ENCODE measurements at places on chromosomes 12 and 14.

DNA sequence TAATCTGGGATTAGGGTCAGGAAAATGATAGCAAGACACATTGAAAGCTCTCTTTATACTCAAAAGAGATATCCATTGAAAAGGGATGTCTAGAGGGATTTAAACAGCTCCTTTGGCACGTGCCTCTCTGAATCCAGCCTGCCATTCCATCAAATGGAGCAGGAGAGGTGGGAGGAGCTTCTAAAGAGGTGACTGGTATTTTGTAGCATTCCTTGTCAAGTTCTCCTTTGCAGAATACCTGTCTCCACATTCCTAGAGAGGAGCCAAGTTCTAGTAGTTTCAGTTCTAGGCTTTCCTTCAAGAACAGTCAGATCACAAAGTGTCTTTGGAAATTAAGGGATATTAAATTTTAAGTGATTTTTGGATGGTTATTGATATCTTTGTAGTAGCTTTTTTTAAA lies 25.4 kb upstream of the PLEKHD1 start:
- DNase-seq = no peak

GRCh38 chr12:69986114-69986513 lies 161.1 kb downstream of the MYRFL start:
- DNase-seq = no peak

DNA sequence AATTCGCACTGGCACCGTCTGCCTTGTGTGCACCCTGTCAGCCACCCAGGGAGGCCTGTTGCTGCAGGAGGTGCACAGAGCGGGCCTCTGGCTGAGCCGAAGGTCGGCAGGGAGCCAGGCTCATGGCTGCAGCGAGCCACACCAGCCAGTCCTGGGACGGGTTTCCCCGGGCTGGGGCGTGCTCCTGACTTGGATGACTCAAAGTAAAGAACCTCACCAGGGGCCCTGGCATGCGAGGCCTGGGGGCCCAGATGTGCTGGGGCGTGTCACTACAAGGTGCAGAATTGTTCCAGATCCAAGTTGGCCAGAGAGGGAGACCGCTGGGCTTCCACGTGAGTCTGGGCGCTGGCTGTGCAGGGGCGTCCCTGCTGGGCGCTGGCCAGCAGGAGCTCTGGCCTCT lies 34.5 kb downstream of the FBRSL1 start:
- no peak for DNase-seq

- DNase-seq = no peak
Measured at GRCh38 chr12:5996459-5996858, 51.4 kb upstream of the ANO2 start.

- no peak for DNase-seq
Measured at GRCh38 chr14:74275241-74275841, 27.4 kb downstream of the ABCD4 start.

GRCh38 chr12:89299931-89300330 lies 52.4 kb downstream of the DUSP6 start:
- no peak for DNase-seq

- no peak for DNase-seq
Measured at GRCh38 chr14:94598816-94599655, 13.2 kb upstream of the SERPINA3 start.

- no peak for DNase-seq
Measured at GRCh38 chr14:88479574-88479987, 75.2 kb downstream of the PTPN21 start.

DNA sequence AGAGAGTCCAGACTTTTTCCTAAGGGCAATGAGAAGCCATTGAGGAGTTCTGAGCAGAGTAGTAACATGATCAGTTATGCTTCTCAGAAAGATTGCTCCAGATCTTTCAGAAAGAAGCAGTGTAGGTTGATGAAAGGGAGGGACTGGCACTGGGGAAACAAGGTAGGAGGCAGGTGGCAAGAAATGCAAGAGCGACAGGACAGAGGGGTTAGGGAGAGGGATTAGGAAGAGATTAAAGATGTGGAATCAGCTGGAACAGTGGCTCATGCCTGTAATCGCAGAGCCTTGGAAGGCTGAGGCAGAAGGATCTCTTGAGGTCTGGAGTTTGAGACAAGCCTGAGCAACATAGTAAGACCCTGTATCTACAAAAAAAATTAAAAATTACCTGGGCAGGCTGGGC lies 3.4 kb downstream of the CDCA3 start:
- no peak for DNase-seq

GRCh38 chr14:42110167-42110566 lies 503.5 kb downstream of the LRFN5 start:
- DNase-seq = no peak

DNA sequence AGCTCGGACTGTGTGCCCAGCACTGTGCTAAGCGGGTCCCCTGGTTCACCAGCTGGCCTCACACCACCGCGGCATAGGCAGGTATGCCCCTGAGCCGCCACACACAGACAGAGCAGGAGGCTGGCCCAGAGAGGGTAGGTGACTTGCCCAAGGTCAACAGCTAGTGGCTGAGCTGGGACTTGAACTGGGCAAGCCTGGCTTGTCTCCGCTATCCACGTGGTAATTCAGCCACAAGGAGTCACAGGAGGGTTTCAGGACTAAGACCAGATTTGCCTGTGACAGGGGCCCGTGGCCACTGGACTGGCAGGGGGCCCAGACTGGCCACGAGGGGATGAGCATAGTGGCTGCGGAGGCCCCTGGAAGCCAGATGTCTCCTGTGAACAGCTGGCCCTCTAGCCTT lies 47.7 kb downstream of the NCOR2 start:
- DNase-seq = no peak

DNA sequence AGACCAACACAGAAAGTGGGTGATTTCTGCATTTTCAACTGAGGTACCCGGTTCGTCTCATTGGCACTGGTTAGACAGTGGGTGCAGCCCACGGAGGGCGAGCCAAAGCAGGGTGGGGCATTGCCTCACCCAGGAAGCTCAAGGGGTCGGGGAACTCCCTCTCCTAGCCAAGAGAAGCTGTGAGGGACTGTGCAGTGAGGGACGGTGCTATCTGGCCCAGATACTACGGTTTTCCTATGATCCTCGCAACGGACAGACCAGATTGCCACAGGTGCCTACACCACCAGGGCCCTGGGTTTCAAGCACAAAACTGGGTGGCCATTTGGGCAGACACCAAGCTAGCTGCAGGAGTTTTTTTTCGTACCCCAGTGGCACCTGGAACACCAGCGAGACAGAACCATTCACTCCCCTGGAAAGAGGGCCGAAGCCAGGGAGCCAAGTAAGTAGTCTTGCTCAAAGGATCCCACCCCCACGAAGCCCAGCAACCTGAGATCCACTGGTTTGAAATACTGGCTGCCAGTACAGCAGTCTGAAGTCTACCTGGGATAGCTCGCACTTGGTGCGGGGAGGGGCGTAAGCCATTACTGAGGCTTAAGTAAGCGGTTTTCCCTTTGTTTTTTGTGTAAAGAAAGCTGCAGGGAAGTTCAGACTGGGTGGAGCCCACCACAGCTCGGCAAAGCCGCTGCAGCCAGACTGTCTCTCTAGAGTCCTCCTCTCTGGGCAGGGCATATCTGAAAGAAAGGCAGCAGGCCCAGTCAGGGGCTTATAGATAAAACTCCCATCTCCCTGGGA lies 25.5 kb upstream of the NAA30 start:
- DNase-seq = no peak

GRCh38 chr14:100054316-100055075 lies 10.7 kb upstream of the EVL start:
- DNase-seq = no peak

GRCh38 chr14:96310906-96311305 lies 52.2 kb downstream of the ATG2B start:
- DNase-seq = no peak

DNA sequence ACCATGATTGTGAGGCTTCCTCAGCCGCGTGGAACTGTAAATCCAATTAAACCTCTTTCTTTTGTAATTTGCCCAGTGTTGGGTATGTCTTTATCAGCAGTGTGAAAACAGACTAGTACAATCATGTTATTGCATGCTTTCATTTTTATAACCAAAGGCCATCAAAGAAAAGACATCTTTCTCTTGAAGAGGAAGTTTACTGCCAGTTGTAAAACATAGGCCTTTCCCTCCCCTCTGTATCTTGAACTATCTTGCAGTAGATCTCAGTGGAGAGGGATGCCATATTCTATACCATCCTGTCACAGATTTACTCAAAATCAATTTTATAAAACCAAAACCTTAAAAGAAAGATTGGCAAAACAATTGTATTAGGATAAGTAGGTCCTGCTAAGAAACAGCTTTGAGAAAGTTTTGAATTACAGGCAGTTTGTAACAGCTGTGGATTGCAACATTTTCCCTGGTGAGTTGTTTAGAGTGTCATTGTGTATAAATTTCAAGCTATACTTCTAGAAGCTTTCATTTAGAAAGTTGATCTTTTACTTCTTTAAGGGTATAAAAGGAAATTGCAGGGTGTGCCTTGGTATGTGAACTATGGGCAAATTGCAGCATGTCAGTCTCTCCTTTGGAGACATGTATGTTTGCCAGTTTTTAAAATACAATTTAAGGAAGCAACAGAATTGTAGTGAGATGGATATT lies 128.0 kb downstream of the ATP23 start:
- no peak for DNase-seq

- DNase-seq = no peak
Measured at GRCh38 chr12:114090211-114090610, 124.1 kb upstream of the RBM19 start.

DNA sequence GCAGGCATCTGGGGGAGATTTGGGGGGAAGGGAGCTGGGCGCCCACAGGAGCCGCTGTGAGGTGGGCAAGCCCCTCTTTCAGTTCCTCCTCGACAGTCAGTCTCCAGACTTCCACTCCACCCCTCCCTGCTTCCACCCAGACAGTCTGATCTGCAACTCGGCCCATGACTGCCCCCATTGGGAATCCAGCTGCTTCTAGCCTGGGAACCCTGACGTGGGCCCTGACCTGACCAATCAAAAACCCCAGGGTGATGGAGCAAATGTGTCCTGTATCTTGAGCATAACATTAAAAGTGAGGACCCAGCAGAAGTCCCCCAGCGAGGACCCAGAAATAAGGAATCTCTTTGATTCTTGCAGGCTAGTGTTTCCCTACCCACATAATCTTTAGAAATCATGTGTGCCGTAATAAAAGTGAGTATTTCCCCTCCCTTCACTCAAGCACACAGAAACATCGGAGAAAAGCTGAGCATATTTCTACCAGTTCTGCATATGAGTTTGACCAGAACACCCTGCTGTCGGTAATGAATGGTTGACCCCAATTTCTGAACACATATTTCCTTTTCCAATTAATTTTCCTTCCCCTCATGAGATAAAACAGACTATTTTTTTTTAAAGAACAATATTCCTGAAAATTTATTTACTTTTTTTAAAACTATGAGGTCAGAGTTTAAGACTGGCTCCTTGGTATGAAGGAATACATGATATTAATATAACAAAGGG lies 6.4 kb downstream of the SSH1 start:
- no peak for DNase-seq

GRCh38 chr12:107126796-107127481 lies 33.6 kb upstream of the CRY1 start:
- DNase-seq = no peak

- no peak for DNase-seq
Measured at GRCh38 chr14:49505041-49505766, 81.0 kb downstream of the RPS29 start.

DNA sequence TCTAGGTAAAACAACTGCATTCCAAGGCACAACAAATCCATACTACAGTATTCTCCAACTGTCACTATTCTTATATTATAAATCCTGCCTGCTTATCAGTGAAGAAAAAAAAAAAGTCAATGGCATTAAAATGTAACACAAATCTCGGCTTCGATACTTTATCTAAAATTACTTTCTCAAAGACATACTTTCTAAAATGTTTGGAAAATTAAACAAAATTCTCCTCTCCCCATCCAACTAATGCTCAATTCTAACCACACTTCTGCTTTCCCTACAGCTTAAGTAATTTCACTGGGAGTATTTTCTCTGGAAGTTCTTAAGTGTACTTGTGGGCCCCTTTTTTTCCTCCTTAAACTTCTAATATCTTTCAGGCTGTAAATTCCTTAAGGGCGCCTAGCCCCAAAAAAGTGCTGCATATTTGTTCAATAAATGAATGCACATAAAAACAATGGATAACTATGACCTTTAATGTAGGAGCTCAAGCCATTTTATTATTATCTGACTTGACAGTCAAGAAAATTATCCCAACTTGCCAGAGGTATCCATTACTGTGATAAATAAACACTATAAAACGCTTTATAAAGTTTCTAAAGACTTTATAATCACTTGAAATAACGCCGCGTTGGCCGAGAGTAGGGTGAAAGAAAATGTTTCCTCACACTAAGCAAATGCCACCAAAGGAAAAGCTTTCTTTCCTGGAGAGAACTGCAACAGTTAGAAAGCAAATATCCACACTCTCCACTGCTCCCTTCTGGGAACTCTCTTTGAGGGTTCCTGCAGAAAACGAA lies 977 bp downstream of the HEATR5A start:
- no peak for DNase-seq

DNA sequence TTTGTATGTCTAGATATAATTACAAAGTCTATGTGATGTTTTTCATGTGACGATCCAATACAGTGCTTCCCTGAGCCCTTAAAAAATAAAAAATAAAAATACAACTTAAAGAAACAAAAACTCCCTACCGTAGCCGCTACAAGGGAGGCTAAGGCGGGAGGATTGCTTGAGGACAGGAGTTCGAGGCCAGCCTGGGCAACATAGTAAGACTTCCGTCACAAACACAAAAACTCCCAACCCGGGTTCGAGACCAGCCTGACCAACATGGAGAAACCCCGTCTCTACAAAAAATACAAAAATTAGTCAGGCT lies 669 bp upstream of the CDKN3 start:
- DNase-seq = no peak

- no peak for DNase-seq
Measured at GRCh38 chr12:81968421-81968820, 209.3 kb upstream of the PPFIA2 start.

GRCh38 chr12:51103977-51104376 lies 20.6 kb upstream of the CSRNP2 start:
- DNase-seq = no peak

DNA sequence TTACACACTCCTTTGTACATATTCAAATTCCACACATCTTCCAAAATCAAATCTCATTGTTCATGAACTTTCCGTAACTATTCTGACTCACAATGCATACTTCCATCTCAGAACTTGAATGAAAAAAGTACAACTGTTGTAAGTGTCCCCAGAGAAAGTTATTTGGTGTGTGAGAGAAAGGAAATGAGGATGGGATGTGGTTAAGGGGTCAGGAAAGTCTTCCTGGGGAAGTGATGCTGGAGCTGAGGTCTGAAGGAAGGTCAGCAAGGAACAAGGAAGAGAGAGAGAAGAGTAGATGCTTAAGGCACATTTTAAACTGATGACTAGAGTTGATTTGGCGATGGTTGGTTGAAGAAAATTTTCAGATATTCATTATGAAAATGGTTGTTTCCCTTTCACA lies 340.0 kb upstream of the STXBP6 start:
- no peak for DNase-seq

- DNase-seq = no peak
Measured at GRCh38 chr14:79551523-79551922, 659.8 kb downstream of the DIO2 start.

DNA sequence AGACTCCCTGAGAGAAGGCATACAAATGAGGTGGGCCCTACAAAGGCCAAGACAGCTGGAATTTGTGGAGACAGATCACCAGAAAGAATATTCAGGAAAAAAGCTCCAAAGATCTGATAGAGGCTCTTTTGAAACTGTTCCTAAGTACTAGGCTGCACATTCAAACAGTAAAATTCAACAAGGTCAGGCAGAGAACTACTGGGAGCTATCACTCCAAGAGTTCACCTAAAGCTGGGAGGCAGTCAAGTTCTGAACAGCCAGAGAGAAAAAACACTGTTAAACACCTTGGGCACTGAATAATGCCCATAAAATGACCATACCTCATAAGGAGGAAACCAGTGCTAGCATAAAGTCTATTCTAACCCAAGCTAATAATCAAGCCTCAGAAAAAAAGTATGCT lies 28.6 kb downstream of the MED13L start:
- no peak for DNase-seq
